Foreskin keratinocyte (primary cell): ENCODE measurements at places on chromosomes 6 and 20. TPM values are rescaled to one million over a fixed set of nuclear protein-coding genes. Genes with fewer than 3 reads are reported as not detected.
A peak's percentile ranks its signal among the peaks of the same experiment; 100 is the strongest.

DNA sequence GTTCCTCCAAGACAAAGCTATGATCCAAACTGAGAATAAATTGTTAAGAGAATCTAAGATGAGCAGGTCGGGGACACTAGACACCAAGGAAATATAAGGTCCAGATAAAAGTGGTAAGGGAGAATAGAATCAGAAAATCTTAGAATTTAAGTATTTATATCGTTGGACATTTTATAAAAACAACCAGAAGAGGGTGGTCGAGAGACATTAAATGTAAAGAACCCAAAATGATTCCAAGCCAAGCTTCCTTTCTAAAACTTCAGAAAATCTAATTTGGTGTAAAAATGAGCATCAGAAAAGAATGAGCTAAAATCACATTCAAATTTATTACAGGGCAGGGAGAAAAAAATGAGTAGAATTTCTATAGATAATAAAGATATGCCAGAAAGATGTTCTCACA lies 97.8 kb upstream of the OGFRL1 start:
- no peak for DNase-seq

DNA sequence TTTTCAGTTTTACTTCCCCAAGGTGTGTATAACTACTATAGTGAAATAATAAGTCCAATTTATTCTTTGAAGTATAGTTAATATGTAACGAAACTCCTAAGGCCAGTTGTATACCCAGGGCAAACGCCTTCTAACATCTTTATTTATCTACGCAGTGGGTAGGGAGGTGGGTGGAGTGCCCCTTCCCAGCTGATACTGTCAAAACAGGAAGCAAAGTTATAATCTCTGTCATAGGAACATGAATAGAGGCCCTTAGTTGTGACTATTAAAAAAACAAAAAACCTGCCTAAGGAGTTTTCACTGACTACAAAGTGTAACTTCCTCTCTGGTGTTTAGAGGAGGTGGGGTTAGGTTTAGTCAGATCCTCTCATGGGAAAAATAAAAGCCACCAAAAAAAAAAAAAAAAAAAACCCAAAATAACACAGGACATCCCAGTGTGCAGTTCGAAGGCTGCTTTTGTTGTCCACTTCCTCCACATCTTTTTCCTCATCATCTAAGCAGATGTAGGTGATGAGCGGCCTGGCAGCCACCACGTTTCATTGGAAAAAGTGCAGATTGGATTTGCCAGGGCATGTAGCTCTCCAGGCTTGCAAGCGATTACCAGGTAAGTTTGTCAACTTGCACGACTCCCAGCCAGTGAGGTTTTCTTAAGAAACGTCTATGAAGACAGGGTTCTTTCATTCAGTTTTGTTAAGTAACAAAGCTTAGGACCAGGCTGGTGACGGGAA lies 58.7 kb downstream of the UTRN start:
- no peak for DNase-seq

- peak; percentile 44 for DNase-seq
These were observed 54.8 kb downstream of the DACT2 start for GRCh38 chr6:168264593-168265335.

DNA sequence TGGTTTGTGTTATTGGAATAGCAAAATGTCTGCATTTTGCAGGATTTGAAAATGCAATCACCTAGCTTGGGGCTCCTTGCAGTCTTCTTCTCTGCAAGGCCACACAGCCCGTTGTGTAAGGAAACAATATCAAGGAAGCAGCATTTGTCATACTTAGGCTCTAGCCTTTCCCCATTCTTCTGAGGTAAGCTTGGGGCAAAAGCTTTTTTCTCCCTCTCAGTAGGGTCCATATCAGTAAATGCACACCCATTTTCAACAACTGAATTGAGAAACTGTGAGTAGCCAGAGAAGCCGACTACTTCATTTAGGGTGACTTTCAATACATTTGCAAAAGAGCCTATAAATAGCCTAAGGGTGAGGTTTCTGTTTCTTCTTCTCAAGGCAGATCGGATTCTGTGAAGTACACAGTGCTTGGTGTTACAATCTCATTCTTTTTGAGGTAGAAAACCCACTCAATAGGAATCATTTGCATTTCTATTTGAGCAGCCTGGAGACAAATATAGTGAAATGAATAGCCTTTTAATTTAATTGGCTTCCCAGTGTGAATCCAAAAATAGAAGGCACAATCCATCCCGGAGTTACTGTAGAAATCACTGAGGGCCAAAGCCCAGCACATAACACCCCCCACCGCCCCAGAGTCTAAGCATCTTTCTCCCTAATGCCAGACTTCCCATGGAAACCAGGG lies 61.8 kb downstream of the BTBD3 start:
- no peak for DNase-seq

- DNase-seq, result peak; percentile 10
These were observed 52.6 kb upstream of the MAFB start for GRCh38 chr20:40741507-40742106.

- DNase-seq, result no peak
These were observed 13.1 kb downstream of the DNPH1 start for GRCh38 chr6:43216200-43216599.

GRCh38 chr6:140957386-140957785 lies 1175.3 kb upstream of the GJE1 start:
- no peak for DNase-seq

DNA sequence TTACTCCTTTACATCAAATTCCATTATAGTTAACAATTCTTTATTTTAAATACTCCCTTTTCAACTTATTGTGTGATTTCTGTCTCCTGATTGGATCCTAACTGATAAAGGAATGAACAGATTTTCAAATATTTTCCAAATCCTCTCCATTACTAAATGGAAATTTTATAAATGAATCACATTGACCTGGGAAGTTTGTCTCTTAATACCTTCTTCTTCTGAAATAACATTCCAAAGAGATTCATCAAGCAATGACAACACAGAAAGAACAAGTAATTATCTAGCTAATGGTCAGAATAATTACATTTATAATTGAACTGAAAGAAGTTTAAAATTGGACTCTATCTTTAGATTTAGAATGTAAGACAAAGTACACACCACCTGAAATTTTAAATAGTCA lies 515.4 kb upstream of the PTCHD4 start:
- DNase-seq, result peak; percentile 74

- DNase-seq, result no peak
These were observed 59.3 kb upstream of the AKAP12 start for GRCh38 chr6:151180330-151181048.

- no peak for DNase-seq
These were observed 38.1 kb downstream of the CRYBG1 start for GRCh38 chr6:106398621-106399020.

GRCh38 chr6:119240257-119241110 lies 109.1 kb downstream of the MAN1A1 start:
- DNase-seq, result no peak

- no peak for DNase-seq
These were observed 477.1 kb upstream of the EYS start for GRCh38 chr6:66184091-66184490.

GRCh38 chr20:34475979-34476736 lies 40.1 kb upstream of the DYNLRB1 start:
- DNase-seq, result no peak

DNA sequence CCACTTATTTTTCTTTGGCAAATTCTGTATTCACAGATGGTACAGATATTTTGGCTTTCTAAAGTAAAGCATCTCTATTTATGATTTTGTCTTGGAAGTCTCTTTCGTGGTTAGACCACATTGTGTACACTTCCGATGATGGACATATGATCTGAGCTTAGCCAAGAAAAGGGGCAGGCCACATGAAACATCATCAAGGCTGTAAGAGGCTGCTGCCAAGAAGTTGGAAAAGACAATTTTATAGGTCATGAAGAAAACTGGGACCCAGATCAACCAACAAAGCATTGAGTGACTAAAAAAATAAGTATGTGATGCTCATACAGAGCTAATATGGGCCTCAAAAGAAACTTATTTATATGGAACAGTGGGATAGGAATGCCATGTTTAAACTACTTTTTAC lies 266.4 kb downstream of the HAO1 start:
- no peak for DNase-seq

- peak; percentile 91 for DNase-seq
These were observed 40.0 kb upstream of the OPN5 start for GRCh38 chr6:47741807-47742206.

DNA sequence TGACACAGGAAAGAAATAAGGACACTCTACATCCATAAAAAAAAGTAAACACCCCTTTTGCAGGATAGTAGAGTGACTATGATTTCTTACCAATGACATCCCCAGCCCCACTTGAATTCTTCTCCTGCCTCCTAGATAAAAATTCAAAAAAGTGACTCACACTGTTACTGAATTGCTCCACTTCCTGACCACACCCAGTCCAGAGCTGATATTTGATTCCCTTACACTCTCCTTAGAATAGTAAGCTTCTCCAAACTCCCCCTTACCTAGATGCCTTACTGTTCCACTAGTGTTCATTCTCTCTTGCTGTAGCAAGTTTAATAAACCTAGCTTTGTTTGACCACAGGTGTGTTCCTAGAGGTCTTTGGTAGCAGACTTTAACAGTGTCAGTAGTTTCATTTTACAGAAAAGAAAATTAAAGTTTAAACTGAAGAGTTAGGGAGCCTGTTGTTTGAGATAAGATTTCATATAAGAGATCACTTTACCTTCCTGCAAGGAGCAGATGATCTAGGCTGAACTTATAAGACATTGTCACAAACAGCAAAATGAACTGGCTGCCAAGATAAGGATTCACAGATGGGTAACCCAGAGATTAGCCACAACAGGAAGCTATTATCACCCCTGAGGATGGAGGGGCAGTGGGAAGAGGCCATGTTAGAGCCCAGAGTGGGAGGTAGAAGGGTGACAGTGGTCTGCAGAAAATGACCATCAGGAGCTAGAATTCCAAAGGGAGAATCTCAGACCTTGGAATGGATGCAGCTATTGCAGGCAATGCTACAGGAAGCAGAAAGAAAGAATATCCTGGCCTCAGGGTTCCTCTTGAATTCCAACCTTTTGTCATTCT lies 28.4 kb upstream of the BTN3A2 start:
- no peak for DNase-seq

DNA sequence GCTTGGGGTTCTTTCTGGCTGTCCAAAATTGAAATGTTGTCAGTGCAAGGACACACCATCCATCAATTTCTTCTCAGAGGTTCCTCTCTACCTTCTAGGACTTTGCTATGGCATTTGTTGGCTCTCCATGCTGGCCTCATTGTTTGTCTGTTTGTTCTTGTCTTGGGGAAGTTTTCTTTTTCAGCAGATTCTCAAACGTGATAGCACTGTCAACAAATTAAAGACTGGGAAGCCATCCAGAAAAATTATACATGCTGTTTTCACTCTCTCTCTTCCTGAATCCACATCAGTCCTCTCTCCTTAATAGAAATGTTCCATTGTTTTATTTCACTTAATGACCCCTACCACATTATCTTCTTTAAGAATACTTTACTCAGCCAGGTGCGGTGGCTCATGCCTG lies 130.4 kb downstream of the PCSK2 start:
- DNase-seq, result no peak

GRCh38 chr6:13375360-13375878 lies 47.1 kb upstream of the TBC1D7 start:
- no peak for DNase-seq

DNA sequence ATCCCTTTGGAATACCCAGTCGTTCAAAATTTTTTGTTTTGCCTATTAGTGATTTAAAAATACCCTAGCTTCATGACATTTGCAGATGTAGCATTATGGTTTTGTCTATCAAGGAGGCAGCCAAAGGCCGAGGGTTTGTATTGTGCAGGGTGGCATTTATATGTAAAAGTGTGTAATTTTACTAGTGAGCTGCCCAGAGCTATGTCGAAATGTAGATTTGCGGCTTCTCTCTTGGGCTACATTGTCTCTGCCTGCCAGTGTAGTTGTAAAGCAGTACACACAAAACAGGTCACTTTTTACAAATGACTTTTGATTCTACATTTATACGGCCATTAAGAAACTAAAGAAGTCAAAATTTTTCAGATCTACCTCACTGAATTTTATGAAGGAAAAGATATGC lies 87.7 kb downstream of the TSHZ2 start:
- no peak for DNase-seq

DNA sequence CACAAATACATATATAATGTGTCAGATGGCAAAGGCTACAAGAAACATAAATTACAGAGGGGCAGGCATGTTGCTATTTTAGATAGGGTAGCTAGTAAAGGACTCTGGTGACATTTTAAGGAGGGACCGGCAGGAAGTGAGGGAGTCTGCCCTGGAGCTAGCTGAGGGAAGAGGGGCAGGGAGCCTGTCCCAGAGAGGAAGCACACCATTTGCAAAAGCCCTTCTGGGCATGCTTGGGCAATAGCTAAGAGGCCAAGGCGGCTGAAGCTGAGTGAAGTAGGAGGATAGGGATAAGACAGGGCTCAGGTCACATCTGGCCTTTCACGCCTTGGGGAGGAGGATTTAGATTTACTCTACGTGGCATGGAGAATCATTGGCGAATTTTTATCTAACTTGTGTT lies 96.2 kb downstream of the RTN4IP1 start:
- no peak for DNase-seq

DNA sequence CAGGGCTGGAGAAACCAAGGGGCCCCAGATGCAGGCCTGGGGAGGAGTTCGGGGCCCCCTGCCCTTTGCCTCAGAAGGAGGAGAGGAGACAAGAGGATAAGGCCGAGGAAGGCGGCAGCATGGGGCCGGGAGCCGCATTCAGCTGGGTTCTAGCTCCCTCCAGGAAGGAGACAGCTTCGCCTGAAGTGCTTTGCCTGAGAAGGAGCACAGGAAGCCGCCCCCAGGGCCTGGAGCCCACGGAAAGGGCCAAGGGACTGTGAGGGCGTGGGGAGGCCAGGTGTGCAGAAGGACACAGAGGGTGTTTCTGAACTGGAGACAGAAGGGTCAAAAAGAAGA lies 121.4 kb downstream of the AGPAT4 start:
- DNase-seq, result no peak

DNA sequence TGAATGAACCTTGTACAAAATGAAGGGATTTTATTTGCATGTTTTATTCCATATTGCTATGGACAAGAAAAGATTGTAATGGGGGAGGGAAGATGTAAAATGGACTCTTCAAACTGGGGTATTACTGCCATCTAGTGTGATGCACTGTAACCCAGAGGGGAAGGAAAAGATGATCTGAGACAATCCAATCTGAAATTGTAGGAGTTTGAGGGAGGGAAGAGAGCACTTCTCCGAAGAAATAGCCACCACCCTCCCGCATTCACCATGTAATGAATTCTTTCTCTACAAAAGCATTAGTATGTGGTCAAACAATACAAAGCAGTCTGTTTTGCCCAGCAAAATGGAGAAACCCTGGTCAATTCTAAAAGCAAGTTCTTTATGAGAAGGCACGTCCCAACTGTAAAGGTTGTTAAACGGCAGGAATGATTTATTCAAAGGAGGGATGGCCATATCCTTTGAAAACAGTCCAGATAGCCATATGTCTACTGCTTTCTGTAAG lies 679.5 kb upstream of the NRSN1 start:
- no peak for DNase-seq

MUCL3 gene
- polyA plus RNA-seq, result not detected in 2 replicates

POU3F2 gene
- polyA plus RNA-seq, result not detected in 2 replicates

NRN1 gene
- not detected in 2 replicates for polyA plus RNA-seq

COL21A1 gene
- 0.02 and 0.18 TPM in 2 replicates for polyA plus RNA-seq

PRSS16 gene
- polyA plus RNA-seq, result 5.5 and 6.7 TPM in 2 replicates

RIPOR3 gene
- polyA plus RNA-seq, result 0.06 TPM in 2 replicates

RAET1L gene
- polyA plus RNA-seq, result 1.4 and 1.9 TPM in 2 replicates

FITM2 gene
- polyA plus RNA-seq, result 2.0 and 2.3 TPM in 2 replicates

SMOC2 gene
- 0.21 and 0.24 TPM in 2 replicates for polyA plus RNA-seq
